T-helper 2 cell treated with Interferon-gamma antibody and Interleukin-4, amounts not matched to agents 5 μg/mL and 100 μg/mL, for 36 hours (primary cell): ENCODE measurements at places on chromosomes 6 and 20.

- no peak for DNase-seq
Observed at GRCh38 chr6:131982740-131983259, 31.6 kb upstream of the CCN2 start.

DNA sequence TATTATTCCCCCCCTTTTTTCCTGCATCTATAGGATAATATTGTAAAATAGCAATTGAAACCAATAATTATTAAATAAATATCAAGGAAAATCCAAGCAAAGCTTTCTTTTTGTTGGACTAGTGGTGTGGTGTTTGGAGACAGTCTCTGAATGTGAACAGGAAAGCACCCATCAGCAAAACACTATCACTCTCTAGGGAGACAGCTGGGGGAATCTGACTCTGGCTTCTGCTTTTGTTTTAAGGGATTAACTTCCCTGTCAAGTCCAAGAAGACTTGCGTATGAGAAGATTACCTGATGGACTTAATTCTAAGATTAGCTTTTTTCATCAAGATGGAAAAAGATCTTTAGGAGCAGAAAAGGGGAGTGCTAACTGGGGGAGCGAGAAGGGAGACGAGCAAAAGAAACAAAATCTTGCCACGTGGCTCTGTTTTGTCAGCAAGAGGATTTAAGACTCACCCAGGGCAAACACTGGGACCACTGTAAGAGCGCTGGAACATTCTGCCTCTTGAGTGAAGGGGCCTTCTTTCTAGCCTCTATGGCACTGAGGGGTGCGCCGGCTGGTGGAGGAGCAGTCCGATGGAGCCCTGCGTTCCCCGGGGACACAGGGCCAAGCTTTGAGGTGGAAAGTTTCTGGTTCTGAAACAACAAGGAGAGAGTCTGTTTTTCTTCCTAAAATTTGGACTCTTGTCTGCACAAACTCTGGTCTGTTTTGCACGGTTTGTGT is 570 bp downstream of the TULP4 start:
- DNase-seq: no peak

DNA sequence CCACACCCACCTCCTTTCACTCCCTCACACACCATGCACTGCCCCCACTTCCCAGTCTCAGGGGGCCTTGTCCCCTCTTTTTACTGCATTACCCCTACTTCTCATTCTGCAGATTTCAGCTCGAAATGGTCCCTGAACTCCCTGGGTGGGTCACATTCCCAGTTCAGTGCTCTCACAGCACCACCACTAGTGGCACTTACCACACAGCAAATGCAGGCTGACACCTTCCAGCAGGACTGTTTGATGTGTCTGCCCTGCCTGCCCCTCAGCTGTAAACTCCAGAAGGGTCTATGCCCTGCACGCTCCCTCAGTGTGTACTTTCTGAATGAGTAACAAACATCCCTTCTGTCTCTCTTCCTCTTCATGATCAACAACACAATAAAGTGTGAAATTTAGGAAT is 4.0 kb downstream of the DYNLT1 start:
- DNase-seq: peak; percentile 4

DNA sequence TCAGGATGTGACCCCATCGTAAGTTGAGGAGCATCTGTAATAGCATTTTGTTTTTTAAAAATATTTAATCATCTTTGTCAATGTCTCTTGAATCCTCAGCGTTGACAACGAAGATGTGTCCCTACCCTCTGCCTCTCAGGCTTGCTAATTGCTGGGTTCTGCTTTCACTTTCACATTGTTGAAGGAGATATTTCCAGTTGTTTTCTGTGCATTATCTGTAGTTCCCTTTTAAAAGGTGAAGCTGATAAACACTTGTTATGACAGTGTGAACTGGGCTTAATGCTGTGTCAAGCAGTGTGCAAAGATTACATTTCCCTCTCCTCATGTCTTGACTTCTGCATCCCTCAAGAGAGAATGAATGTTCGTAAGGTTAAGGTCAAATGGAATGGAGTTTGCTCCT is 54.9 kb downstream of the CSE1L start:
- DNase-seq: no peak

GRCh38 chr6:108510461-108511319 is 50.0 kb upstream of the FOXO3 start:
- no peak for DNase-seq

DNA sequence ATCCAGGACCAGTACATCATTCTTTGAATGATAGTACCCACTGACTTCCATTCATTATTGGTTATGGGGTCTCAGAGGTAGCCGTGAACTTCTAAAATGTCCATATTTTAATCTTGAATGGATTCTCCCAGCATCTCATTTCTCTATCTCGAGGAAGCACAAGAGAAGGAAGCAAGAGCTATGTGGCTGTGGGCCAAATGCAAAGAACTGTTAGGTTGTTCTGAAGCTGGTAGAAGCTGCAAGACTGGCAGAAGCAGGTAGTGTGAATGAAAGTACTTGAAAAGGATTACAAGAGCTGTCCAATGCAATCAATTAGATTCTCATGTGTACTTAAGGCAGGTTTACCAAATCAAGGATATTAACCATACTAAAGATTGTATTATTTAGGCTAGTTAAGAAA is 1131.8 kb downstream of the GRIK2 start:
- no peak for DNase-seq

DNA sequence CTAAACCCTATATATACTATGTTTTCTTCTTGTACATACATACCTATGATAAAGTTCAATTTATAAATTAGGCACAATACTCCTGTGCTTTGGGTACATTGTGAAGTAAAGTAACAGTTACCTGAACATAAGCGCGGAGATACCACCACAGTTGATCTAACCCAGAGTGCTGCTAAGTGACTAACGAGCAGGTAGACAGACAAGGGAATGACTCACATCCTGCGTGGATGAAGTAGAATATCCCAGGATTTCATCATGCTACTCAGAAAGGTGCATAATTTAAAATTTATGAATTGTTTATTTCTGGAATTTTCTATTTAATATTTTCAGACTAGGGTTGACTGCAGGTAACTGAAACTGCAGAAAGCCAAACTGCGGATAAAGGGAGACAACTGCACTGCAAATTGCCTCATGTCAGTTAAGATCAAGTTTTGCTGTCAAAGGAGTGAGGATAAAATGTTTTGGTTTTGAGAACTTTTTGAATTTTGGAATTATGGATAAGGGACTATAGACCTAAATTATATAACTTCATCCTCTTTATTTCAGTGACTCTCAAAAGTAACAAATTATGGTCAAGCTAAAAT is 14.4 kb downstream of the MKKS start:
- no peak for DNase-seq

DNA sequence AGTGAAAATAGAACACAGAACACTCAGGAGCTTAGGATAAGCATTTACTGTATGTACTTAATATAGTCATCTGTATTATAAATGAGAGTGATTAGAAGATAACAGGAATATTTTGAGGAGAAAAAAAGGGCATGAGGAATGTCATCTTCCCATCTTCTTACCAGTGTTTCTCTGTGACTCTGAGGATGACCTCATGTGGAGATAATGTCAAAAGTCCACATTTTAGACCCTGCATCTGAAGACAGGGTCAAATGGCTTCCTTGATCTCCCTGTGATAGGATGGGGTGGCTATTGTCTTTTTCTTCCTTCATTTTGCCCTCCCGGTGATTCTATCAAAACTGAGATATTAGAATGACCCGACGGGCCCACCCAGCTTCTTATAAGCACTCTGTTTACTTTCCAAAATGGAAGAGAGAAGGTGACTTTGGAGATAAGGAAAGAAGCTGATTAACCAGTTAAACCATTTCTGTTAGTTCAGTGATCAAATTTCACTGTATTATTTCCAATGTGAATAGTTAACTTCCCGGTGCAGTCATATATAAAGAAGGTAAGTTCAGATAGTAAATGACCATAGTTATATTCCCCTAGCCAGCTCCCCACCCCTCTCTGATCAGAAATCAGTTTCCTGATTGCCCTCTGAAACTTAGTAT is 115.7 kb upstream of the SALL4 start:
- no peak for DNase-seq

GRCh38 chr6:37783025-37783855 is 36.3 kb upstream of the ZFAND3 start:
- DNase-seq: no peak

DNA sequence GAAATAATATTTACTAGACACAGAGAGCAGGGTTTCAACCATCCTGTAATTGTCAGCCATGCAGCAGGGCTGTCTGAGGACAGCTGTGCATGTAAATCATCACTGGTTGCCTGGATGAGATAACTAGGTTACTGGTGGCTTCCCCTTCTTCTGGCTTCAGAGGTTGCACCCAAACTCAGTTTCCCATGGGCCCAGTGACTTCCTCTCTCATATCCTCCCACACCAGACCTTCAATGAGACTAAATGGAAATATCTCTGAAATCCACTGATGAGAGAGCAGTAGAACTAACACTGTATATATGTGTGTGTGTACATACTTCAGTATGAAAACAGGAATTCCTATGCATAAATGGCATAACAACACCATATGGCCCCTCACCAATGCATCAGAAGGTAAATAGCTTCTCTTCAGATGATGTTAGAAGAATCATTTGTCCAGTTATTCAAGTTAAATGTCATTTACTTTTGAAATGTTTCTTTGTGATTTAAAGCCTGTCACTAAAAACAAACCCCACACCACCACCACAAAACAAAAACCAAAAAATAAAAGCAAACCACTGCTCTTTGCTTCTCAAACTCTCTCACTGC is 51.0 kb upstream of the IL20RA start:
- DNase-seq: peak; percentile 21

DNA sequence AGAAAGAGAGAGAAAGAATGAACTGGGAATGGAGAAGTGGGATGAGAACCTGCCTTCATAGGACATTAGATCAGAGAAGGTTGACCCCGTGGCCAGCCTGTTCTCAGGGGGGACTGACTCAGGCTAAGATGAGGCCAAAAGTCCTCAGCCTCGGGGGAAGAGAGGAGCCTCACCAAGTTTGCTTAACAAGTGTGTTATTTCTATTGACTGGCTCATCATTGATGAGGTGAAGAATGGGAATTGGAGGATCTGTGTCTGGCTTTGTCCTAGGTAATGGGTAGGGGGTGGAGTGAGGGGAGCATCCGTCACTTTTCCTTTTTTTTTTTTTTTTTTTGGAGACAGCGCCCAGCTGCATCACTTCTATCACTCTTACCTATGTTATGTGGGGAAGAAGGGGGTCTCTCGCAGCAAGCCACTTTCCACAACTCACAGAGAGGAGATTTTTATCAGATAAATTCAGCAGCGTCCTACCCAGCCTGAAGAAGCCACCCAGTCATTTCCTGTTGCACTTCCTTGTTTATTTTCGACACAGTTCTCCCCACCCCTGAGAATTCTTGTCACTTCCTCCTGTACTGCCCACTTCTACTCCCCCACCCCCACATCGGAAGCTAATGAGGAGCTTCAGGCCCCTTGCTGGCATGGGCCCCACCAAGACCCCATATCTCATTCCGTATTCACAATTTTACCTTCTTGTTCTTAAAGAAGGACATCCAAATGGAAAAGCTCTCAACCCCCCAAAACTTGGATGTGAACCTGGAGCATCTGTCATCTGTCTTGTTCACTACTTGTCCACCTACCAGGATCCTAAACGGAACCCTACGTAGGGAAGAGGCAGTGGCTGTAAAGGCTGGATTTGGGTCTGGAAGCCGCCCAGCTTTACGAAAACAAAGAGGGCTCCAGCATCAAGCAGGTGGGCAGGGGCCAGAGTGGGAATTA is 2.8 kb upstream of the RNASET2 start:
- DNase-seq: peak; percentile 40

GRCh38 chr6:75349262-75349984 is 64.8 kb upstream of the TMEM30A start:
- DNase-seq: no peak

- DNase-seq: no peak
Observed at GRCh38 chr6:84428300-84428907, 201.0 kb upstream of the CEP162 start.

DNA sequence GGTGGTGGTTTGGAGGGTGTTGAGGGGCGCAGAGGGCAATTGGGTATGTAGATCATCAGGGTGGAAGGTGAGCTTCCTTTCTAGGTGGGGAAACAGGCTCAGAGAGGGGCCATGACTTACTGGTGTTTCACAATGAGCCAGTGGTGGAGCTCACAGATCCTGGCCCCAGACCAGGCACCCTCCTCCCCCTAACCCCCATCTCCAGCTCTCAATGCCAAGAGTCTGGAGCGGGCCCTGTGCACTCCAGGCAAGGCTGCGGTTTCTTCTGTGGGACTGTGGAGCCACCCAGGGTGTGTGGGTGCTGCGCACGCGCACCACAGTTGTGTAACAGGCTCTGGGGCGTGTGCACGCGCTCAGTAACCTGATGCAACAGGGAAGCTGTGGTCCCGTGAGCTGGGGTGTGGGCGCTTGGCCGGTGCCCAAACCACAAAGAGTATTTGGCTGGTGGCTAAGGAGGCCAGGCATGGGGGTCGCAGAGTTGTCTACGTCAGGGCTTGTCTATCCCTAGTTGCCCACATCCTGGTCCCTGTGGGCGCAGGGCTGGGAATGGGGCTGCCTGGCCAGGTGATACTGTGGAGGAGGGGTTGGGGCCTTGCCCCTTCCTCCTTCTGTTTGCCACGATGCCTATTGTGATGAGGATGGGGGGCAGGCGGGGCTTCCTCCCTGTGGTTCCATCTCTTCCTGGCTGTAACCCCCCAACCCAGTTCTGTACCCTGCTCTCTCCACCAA is 37.5 kb upstream of the MRPS18A start:
- peak; percentile 74 for DNase-seq

DNA sequence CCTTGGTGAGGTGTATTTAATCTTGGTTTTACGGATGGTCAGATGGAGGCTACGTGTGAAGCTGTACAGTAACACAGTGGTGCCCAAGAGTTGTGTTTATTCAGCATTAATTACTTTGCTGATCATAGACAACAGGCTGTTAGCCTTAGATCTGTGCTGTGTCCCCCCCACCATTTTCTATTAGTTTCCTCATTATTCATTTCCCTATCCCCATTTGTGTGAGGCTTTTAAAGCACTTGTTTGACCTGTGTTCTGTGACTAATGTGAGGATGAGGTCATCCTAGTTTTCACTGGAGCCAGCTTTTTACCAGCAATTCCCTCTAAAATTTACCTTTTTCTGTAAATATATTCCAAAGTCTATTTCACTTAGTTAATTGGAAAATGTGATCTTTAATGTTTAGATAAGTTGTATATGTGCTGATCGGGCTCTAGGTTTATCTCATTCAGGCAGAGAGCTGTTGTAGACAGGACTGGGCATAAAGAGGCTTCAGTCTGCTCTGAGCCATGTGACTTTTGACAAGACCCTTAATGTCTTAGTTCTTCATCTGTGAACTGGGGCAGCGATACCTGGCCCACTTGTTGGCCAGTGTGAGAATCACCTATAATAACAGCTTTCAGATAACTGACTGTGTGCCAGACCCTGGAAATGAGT is 8.4 kb downstream of the MAPRE1 start:
- DNase-seq: no peak

DNA sequence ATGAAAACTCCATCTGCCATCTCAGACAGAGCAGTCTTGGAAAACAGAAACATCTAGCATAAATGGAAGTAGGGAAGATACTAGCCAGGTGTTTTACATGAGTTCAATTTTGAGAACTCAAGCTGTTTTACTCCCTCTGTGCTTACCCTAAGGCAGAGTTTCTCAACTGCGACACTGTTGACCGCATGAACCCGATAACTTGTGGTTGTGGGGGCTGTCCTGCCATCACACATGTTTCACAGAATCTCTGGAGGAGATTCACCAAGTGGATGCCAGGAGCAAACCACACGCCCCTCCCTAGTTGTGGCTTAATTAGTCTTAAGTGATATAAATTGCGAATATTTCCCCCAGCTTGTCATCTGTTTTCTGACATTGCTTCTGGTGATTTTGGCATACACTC is 2.3 kb upstream of the SERPINB6 start:
- no peak for DNase-seq
